ENCODE measurements at places on chromosomes 1 and 21. TPM values are rescaled to one million over a fixed set of nuclear protein-coding genes. Genes with fewer than 3 reads are reported as not detected.
A peak's percentile ranks its signal among the peaks of the same experiment; 100 is the strongest.

Gene SCAF4
- 17.4 TPM for total RNA-seq

- no peaks in the 10 kb centered on the region for H3K27me3 ChIP-seq
- H3K4me1 ChIP-seq = peaks cover 20% of the 10 kb centered on the region
- DNase-seq = peak; percentile 89
- no peaks in the 10 kb centered on the region for H3K36me3 ChIP-seq
These were observed 26.6 kb downstream of the AK4 start for GRCh38 chr1:65174585-65174984.

Gene TMEM200B
- total RNA-seq = 4.5 TPM

GRCh38 chr1:68814067-68814466 lies 317.2 kb upstream of the DEPDC1 start:
- DNase-seq = no peak
- no peaks in the 10 kb centered on the region for H3K36me3 ChIP-seq
- H3K27ac ChIP-seq = no peak overlapping the region
- H3K4me1 ChIP-seq = no peaks in the 10 kb centered on the region
- H3K4me3 ChIP-seq = no peak overlapping the region

- H3K36me3 ChIP-seq = no peaks in the 10 kb centered on the region
- H3K27ac ChIP-seq = no peak overlapping the region
- H3K4me1 ChIP-seq = no peaks in the 10 kb centered on the region
- DNase-seq = no peak
- no peak overlapping the region for H3K4me3 ChIP-seq
These were observed 57.9 kb upstream of the AJAP1 start for GRCh38 chr1:4596486-4596885.
